NCI-H226 (cell line): ENCODE measurements at places on chromosomes 1 and 21.

DNA sequence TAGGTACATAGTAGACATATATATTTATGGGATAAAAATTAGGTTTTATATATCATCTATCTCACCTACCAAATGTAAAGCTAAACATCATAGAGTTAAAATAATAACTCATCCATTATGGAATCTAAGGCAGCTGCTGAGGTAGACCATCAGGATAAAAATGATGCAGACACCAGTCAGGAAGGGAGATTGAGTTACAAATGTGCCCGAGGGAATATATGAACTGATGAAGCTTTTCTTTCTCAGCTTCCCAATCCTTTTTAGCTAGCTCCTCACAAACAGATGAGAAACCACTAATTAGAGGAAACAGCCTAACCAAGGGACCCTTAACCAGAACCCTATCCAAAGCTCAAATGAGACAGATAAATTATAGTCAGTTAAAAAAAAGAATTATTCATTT is 20.9 kb downstream of the TTLL7 start:
- no peak for DNase-seq

- DNase-seq, result no peak
Measured at GRCh38 chr1:119286587-119287181, 81.9 kb upstream of the HAO2 start.

DNA sequence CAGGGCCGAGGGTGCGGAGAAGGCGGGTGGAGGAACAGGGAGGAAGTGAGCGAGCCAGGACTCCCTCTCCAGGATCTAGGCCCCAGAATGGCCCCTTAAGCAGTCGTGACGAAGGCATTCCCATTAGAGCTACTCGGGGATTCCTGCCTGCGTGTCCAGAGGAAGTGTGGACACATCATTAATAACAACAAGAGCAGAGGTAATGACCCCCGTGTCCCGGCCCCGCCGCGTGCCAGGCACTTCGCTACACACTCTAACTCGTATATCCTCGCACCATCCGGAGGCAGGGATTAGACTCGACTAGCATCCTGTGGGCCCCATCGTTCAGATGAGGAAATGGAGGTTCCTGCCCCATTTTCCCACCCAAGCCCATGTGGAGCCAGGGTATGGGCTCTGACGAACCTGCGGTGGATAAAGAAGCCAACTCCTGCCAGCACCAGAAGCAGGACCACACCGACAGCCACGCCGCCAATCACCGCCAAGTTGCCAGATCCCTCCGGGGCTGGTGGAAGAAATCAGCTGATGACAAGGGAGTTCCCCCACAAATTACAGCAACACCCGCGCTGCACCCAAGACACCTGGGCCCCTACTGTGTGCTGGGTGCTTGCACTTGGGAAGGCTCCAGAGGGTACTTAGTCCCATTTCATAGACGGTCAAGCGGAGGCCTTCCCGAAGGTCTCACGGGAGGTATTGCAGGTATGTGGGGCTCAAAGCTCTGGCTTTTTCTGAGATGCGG is 21.6 kb downstream of the EPHA2 start:
- DNase-seq, result no peak

- DNase-seq, result no peak
Measured at GRCh38 chr21:46554431-46555224, 50.3 kb downstream of the S100B start.

- no peak for DNase-seq
Measured at GRCh38 chr1:9861360-9861759, 37.6 kb upstream of the CLSTN1 start.

GRCh38 chr1:178146436-178146835 is 52.5 kb downstream of the RASAL2 start:
- no peak for DNase-seq

DNA sequence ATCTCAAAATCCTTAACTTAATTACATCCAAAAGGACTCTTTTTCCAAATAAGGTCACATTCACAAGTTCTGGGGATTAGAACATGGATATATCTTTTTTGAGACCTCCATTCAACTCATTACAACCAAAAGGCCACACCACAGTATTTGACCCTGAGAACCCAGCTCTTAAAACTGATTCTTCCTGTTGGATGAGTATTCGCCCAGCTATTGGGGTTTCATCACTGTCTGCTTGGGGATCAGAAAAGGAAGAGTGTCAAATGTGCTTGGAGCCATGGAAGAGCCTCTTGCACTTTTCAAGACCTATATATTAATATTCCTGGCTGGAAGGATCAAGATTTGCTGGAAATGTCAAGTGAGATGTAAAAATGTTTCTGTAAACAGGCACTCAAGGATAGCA is 5.4 kb upstream of the TINAGL1 start:
- no peak for DNase-seq

GRCh38 chr21:33266050-33266788 is at the start of gene IL10RB:
IL10RB (plus strand) TSS chr21:33266367; CDS start chr21:33266466, 99 bp downstream.
- peak; percentile 23 for DNase-seq

GRCh38 chr21:34176448-34176847 is 103.1 kb downstream of the MRPS6 start:
- no peak for DNase-seq

GRCh38 chr1:230308039-230308438 is 118.1 kb downstream of the PGBD5 start:
- peak; percentile 88 for DNase-seq

GRCh38 chr1:114531094-114531493 is 20.1 kb upstream of the TRIM33 start:
- no peak for DNase-seq

- no peak for DNase-seq
Measured at GRCh38 chr21:30733026-30733425, 14.0 kb downstream of the KRTAP21-2 start.

GRCh38 chr1:36023098-36023769 is 60.7 kb upstream of the TEKT2 start:
- no peak for DNase-seq

- DNase-seq, result no peak
Measured at GRCh38 chr1:11880911-11881748, 22.4 kb upstream of the NPPB start.

DNA sequence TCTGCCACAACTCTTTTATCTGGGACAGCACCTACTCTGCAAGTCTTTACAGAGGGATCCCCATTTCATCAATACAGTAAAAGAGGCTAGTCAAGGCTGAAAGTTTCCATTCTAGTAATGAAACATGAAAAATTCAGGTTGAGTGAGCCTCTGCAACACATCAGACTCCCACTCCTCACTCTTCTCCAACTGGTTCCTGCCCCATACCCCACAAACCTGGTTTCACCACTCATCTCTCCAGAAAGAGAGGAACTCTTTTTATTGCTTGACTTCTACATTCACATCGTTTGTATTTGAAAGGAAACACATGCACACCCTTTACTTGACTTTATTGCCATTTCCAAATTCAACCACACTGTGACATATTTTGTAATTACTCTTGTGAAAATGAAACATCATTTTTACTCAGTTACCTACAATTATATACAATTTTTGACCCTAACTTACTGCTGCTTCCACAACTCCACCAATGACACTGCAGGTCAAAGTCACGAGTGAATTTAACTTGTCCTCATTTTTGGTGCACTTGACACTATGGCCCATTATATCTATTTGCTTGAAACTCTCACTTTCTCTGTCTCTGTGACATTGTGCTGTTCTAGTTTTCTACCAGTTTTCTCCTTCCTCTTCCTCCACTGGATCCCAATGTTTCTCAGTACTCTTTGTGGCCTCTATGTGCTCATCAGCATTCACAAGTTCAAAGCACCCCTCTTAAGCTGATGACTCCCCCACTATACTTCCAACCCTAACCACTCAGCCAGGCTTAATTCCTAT is 8.0 kb downstream of the STX6 start:
- no peak for DNase-seq

DNA sequence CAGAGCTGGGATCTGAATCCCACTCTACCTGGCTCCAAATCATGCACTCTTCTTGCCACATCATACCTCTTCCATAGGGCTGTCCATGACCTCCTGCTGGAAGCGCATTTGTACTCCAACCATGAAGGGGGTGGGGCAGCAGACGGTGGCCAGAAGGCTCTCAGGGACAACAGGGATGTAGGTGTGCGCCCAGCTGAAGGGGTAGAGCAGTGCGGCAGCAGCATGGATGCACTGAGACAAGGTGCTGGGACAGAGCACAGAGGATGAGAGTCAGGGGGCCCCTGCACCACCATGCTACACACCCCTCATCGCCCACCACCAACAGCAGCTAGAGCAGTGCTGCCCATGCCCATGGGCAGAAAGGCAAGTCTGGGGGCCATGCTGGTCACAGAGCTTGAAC is 8.4 kb downstream of the DENND2D start:
- no peak for DNase-seq

DNA sequence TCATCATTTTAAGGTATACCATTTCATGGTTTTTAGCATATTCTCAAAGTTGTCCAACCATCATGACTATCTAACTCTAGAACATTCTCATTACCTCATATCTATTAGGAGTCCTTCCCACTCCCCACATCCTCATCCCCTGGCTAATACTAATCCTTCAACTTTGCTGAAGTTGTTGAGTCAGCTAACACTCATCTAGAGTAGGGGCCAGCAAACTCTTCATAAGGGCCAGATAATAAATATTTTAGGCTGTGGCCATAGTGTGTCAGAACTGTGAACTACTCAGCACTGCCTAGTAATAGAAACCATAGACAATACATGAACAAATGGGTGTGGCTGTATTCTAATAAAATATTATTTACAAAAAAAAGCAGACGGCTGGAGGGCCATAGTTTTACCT is 43.0 kb downstream of the TOR3A start:
- DNase-seq, result peak; percentile 73

GRCh38 chr1:82722608-82723007 is 921.9 kb downstream of the ADGRL2 start:
- DNase-seq, result no peak

DNA sequence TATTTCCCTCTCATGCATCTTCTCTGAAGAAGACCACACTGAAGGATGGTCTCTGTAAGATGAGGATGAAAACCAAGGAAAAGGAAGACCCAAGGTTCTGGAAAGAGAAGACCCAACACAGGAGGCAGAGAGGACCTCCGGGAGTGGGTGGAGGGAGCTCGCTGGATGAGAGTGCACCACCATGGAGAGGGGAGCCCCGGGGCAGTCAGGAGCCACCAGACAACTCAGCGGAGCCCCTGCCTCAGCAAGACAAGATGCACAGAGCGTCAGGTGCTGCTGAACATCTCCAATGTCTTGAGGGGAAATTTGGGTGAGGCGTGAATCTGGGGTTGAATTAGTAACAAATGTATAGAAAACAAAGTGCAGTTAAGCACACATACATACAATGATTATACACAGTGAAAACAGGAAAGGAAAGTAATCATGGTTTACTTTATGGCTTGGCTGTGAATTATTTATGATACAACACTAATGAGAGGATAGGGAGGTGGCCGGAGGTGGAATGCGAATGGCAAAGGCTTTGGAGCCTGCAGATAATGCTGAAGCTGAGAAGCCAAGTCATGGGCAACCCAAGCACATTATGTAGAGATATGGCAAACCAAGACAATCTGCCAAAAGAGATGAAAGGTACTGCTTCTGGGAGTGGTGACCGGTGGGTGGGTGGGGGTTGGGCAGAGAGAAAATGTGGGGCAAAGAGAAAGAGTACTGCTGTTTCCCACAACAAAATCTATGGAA is 80.4 kb upstream of the EDN2 start:
- no peak for DNase-seq

GRCh38 chr1:88608139-88608943 is 75.7 kb upstream of the PKN2 start:
- DNase-seq, result peak; percentile 13

GRCh38 chr1:84379917-84380180 is 18.4 kb upstream of the DNASE2B start:
- no peak for DNase-seq

GRCh38 chr1:14853518-14853917 is 255.0 kb downstream of the KAZN start:
- DNase-seq, result no peak

- DNase-seq, result no peak
Measured at GRCh38 chr1:59475737-59476136, 178.8 kb downstream of the FGGY start.

DNA sequence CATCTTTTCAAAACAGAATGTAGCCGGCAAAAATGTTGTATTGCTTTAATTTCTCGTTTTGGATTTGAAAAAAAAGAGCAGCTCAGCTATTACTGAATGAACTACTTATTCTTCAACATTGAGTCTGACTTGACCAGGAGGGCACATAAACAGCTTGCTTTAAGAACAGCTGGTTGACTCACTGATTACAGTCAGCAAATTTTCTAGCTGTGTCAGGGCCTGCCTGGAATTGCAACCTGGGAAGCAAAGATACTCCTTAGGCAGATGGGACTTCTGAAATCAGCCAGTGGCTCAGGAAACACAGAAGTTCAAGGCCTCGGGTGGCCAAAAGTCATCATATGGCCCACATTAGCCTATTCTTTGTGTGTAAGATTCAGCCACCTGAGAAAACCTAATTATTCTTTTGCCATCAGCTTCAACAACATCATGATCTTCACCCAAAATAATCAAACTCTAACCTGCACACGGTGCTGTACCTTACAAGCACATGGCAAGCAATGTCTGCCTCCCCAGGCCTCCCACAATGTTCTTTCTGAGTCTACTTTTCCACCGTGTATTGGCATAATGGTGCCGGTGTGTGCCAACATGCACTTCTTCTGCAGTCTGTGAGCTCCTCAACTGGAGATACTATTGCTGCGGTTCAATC is 307.2 kb downstream of the HHIPL2 start:
- peak; percentile 33 for DNase-seq

- peak; percentile 9 for DNase-seq
Measured at GRCh38 chr1:48236716-48237470, 14.4 kb downstream of the SLC5A9 start.

GRCh38 chr1:25030674-25031589 is 100.9 kb upstream of the RUNX3 start:
- peak; percentile 63 for DNase-seq

- DNase-seq, result no peak
Measured at GRCh38 chr1:161910604-161911003, 113.1 kb downstream of the OLFML2B start.

GRCh38 chr1:176949033-176949662 is 215.4 kb downstream of the ASTN1 start:
- peak; percentile 22 for DNase-seq

DNA sequence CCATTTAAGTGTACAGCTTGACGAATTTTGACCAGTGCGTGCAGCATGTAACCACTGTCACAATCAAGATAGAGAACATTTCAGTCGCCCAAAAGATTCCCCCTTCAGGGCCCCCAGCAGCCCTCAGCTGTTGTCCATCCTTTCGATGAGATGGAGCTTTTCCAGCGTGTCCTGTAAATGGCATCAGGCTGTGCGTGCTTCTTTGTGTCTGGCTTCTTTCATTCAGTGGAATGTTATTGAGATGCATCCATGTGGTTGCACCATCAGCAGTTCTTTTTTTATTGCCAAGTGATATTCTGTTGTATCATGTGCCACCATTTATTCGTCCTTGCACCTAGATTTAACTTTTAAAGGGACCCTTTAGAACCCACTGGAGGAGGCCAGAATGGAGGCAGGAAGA is 21.9 kb downstream of the UBE2Q1 start:
- DNase-seq, result no peak
